ENCODE measurements at places on chromosomes 13 and 19.

- DNase-seq: no peak
Measured at GRCh38 chr13:46359714-46360113, 27.3 kb downstream of the RUBCNL start.

DNA sequence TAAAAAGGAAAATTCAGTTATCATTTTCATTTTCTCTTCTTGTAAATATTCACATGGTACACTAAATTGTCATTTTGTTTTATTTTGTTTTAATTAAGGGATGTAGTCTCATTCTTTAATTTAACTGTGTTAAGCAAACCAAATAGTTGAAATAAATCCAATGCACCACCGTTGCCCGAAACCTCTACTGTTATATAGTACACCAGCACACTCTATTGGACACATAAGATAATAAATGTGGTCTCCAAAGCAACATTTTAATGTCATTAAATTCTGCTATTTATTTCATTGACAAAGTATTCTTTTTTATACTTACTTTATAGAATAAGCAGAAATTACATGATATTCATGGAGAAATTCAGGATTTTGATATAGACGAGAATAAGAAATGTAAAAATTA lies 156.4 kb upstream of the FREM2 start:
- DNase-seq: no peak

GRCh38 chr19:52669586-52669985 lies 31.4 kb upstream of the ZNF83 start:
- DNase-seq: no peak

DNA sequence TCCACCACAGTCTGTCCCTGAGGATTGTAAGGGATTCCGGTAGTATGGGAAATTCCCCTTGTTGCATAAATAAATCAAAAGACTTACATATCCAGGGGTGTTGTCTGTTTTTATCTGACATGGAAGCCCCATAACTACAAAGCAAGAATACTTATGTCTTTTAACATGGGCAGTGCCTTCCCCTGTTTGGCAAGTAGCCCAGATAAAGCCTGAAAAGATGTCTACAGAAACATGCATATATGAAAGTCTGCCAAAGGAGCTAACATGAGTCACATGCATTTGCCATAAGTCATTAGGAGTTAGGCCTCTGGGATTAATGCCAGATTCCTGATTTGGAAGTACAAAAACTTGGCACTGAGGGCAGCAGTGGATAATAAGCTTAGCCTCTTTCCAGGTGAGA lies 62.1 kb downstream of the ZNF737 start:
- no peak for DNase-seq

GRCh38 chr13:101552786-101553185 lies 100.3 kb downstream of the ITGBL1 start:
- no peak for DNase-seq

- no peak for DNase-seq
Measured at GRCh38 chr13:50707628-50708027, 135.9 kb downstream of the DLEU7 start.

DNA sequence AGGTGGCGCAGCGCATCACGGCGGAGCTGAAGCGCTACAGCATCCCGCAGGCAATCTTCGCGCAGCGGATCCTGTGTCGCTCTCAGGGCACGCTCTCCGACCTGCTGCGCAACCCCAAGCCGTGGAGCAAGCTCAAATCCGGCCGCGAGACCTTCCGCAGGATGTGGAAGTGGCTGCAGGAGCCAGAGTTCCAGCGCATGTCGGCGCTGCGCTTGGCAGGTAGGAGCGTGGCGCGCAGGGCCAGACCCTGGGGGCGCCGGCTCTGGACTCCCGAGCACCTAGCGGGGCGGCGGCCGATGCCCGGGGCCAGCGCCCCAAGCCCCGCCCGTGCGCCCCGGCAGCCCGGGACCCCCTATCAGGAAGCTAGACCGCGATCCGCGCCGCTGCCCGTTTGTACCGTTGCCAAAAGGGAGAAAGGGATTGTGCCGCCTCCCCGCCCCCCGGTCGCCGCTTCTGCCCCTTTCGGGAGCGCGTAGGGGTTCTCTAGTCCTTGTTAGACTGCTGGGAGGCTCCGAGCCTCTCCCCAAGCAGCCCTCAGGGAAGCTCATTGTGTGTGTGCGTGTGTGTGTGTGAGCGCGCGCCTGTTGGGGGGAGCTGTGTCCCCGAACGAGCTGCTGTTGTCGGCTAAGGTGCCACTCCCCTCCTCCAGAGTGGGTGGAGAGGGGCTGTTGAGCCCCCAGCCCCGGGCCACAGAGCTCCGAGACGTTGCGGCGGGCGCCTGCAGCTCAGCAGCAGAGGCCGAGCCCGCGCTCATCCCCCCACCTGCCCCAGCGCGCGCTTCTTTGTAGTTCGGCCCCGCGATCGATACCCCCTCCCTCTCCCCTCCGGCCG lies 1.5 kb downstream of the ONECUT3 start:
- DNase-seq: no peak

GRCh38 chr13:31101472-31102170 lies 60.1 kb downstream of the HSPH1 start:
- DNase-seq: no peak

- no peak for DNase-seq
Measured at GRCh38 chr13:41751277-41751676, 209.6 kb downstream of the VWA8 start.

DNA sequence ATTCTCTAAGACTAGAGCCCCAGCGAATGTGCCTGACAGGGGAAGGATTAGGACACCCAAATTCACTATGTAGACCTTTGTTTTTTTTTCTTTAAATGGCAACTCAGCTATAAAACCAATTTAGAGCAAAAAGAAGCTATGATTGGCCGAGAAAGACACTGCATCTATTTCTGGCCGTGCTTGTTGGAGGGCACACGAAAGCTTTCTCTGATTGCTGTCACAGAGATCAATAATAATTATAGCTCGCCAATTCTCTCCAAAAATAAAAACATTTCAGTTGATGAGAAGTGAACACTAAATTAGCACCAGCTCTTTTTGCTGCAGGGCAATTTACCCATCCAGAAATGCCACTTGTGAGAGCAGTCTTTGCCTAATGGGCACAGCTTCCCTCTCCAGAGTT lies 31.2 kb downstream of the CBY2 start:
- DNase-seq: no peak

DNA sequence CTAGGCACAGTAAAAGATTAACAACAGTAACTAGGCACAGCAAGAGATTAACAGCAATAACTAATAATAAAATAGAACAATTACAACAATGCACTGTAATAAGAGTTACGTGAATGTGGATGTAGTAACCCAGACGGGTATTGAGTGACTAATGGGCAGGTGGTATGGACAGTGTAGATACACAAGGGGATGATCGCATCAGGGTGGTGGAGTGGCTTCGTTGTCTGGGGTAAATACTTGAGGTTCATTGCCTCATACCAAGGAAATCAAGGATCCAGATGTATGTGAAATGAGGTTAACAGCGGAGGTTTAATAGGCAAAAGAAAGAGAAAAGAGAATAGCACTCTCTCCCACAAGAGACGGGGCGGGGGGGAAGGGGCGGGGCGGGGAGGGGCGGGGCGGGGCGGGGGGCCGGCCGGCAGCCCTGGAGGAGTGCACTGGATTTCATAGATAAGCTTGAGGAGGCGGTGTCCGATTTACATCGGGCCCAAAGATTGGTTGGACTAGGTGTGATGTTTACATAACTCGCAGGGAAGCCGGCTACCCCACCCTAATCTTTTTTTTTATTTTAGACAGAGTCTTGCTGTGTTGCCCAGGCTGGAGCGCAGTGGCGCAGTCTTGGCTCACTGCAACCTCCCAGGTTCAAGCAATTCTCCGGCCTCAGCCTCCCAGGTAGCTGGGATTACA lies 106.3 kb downstream of the KCTD15 start:
- no peak for DNase-seq

- DNase-seq: no peak
Measured at GRCh38 chr19:56117889-56118288, 3.2 kb downstream of the ZNF787 start.

DNA sequence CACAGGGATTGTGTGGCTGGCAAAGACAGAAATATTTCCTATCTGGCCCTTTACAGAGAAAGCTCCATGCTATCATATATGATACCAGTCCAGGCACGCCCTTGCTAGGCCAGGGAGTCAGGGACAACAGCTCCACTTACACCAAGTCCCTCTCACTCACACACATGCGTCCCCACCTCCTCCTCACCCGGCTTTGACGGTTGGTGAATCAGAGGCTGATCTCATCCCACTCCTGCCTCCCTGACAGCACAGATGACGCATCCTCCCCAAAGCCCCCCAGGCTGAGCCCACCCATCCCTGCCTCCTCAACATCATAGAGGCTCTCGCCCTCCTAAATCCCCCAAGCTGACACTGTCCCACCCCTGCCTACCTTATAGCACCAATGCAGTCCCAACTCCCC lies 62.7 kb downstream of the F2RL3 start:
- no peak for DNase-seq

- DNase-seq: no peak
Measured at GRCh38 chr13:105346141-105346775, 1189.2 kb downstream of the EFNB2 start.

- no peak for DNase-seq
Measured at GRCh38 chr13:46307554-46307953, 79.5 kb downstream of the RUBCNL start.

DNA sequence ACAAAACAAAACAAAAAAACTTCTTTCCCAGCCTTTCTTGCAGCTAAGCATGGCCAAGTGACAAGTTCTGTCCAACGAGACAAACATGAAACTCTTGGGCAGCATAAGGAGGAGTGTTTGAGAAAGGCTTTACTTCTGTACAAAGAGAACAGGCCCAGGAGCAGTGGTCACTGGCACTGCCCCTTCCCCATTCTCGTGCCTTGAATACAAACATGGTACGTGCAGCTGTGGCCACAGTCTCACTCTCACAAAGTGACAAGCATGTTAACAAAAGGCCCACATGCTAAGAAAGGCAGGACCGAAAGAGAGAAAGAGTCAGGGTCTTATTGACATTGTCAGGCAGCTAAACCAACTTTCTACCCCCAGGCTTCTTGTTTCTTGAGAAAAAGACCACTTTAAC lies 19.8 kb upstream of the SLC25A30 start:
- DNase-seq: no peak

GRCh38 chr19:36010402-36010801 lies 1.8 kb upstream of the SYNE4 start:
- no peak for DNase-seq

DNA sequence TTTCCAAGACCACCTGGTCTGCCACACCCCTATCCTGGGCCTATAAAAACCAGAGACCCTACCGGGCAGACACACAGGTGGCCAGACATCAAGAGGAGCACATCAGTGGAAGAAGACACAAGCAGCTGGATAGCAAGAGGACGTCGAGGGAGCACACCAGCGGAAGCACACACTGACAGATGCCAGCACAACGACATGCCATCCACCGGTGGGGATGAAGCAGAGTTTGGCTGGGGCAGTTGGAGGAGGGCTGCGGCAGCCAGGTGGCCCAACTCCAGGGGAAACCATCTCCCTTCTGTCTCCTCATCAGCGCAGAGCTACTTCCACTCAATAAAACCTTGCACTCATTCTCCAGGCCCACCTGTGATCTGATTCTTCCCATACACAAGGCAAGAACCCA lies 200.6 kb downstream of the PCDH17 start:
- DNase-seq: no peak

DNA sequence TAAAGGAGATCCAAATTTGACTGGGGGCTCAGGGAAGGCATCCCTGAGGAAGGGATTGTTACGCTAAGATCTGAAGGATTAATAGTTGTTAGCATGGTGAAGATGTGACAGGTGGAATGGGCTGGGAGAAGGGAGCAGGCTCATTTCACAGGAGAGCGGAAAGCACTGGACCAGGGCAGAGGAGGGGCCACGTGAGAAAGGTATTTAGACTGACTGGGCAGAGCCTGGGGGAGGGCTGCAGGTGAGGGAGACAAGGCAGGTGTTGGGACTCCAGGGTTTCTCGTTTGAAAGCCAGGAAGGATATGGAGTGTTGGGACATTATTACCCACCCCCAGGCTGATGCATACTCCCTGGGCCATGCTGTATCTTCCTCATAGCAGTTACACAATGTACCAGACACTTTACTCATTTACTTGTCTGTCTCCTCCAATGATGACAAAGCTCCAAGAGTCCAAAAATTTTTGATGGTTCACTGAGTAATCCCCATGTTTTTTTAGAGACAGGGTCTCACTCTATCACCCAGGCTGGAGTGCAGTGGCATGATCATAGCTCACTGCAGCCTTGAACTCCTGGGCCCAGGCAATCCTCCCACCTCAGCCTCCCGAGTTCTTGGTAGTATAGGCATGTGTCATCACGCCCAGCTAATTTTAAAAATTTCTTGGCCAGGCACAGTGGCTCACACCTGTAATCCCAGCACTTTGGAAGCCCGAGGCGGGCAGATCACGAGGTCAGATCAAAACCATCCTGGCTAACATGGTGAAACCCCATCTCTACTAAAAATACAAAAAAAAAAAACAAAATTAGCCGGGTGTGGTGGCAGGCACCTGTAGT lies 2.3 kb downstream of the TRAPPC6A start:
- no peak for DNase-seq

- no peak for DNase-seq
Measured at GRCh38 chr13:67308004-67308772, 78.1 kb upstream of the PCDH9 start.

DNA sequence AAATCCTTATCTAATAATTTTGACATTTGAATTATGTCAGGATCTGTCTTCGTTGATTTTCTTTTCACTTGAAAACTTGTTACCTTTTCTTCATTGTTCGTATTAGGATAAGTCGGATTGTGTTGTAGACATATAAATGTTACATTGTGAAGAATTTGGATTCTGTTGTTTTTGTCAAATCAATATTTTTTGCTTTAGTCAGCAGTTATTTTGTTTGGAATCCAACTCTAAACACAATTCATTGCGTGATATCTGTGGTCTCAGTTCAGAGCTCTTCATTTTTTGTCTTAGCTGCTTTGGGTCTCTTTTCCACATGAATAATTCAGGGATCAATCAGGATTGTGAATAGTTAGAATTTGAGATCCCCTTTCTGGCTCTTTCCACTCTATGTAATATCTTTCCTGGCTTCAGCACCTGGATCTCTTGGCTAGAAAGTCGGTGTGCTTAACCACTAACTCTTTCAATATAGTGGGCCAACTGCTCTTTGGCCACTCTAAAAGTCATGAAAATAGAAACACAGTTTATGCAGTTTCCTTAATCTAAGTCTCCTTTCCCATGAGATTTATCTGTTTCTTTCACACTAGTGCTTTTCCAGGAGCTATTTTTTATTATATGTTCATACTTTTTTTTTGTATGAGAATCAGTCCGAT lies 2494.2 kb upstream of the PCDH20 start:
- DNase-seq: no peak

Measured in SK-N-MC (cell line).